ENCODE measurements at places on chromosomes 5 and 9. TPM values are rescaled to one million over a fixed set of nuclear protein-coding genes. Genes with fewer than 3 reads are reported as not detected.
A peak's percentile ranks its signal among the peaks of the same experiment; 100 is the strongest.

Gene IL4
- total RNA-seq = not detected

GRCh38 chr5:36569491-36569890 lies 36.9 kb upstream of the SLC1A3 start:
- DNase-seq = no peak

GRCh38 chr5:56815658-56816545 lies 553 bp downstream of the MAP3K1 start:
- DNase-seq = peak; percentile 67

Gene NUTM2G
- not detected for total RNA-seq

GRCh38 chr5:91091471-91092234 lies 291.5 kb downstream of the ARRDC3 start:
- no peak for DNase-seq

All from aorta (tissue), 5 donors.